ENCODE measurements at places on chromosomes 7 and 10.

GRCh38 chr7:35705932-35706461 is 11.1 kb upstream of the HERPUD2 start:
- no peak for DNase-seq

DNA sequence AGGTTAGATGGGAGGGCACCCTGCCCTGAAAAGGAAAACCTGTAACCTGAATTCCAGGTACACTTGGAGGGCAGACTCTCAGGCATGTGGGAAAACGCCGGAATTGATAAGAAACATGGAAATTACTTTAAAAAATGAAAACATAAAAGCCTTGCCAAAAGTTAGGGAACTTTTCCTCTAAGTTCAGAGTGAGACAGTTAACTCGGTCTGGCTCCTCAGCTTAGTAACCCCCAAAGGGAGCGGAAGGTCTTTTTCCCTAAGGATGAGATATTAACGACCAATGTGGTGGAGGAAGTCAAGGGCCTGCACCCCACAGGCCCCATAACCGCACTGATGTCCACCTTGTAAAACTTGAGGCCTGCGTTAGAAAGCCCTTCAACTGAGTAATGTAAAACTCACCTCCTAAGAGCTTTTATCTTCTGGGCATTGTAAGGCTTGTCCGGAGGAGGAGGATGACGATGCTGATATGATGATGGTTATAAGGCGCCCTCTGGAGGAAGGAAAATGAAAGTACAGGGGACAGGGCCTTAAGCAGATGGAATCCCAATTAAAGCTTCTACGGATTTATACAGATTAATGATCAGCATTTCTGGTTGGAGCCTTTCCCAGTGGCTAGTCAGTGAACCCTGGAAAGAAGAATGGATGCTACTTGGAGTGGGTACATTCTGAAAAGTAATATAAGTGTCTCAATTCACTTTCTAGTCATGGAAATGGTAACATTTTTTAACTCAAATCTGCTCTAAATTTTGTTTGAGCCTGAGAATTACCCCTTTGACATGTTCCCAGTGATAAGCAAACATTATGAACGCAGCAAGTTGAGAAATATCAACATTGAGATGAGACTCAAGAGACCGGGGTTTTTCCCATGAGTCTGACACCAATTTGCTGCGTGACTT is 694 bp downstream of the COL1A2 start:
- DNase-seq: peak; percentile 2

- no peak for DNase-seq
Observed at GRCh38 chr7:123727071-123727837, 21.5 kb downstream of the WASL start.

DNA sequence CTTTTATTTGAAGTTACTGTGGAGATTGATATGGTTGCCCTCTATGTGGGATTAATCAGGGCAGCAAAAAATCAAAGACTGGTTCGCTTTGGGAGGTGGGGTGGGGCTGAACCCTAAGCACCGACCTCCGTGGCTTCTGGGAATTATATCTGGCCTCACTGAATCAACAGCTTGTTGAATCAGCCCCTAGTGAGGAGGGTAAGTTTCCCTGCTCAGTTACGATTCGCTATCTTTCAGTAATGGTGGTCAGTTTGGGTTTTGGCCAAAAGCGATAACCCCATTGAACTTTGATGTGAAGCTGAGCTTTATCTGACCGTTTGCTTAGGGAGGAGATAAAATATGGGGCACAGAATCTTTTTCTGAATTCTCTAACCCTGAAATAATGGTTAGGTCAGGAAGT is 16.6 kb upstream of the ARPC1A start:
- DNase-seq: no peak

GRCh38 chr7:103765901-103766300 is 223.6 kb downstream of the RELN start:
- DNase-seq: no peak

DNA sequence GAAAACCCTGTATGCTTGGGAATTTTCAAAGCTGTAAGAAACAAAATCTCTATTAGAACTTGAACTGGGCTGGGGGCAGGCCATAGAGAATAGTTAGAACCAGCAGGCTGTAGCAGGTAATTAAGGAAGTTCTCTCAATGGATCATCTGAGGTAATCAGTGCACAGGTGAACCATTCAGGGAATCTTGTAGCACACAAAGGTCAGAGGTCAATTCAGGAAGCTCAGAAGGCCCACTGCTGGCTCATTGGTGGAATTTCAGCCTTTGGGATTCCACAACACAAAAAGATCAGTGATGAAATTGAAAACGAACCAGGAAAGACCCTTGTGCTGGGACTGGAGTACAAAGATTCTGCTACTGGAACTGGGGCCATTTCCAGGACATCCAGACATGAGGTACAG is 82.0 kb downstream of the TMEM168 start:
- no peak for DNase-seq

GRCh38 chr7:22597844-22598243 is 97.9 kb upstream of the STEAP1B start:
- DNase-seq: no peak
